ENCODE measurements at places on chromosomes 2 and 18.

DNA sequence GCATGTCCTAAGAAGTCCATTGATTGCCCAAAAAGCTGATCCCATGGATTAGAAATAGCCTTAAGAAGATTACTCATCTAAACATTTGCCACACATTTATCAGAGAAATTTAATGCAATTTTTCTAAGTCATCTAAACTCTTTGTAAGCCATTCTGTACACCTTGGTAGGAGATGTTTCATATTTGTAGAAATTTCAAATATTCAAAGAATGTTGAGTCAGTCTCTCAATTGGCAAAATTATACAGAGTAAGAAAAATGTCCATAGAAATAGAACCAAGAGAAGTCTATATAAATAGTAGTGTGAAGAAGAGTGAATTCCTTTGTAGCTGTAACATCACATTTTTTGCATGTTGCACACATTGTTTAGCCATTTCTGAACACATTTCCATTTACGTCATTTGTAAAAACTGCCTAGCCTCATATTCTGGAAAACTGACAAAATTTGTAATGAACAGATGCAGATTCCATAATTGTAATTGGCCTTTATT, 128.6 kb downstream of the MSTN start:
- DNase-seq, result no peak

DNA sequence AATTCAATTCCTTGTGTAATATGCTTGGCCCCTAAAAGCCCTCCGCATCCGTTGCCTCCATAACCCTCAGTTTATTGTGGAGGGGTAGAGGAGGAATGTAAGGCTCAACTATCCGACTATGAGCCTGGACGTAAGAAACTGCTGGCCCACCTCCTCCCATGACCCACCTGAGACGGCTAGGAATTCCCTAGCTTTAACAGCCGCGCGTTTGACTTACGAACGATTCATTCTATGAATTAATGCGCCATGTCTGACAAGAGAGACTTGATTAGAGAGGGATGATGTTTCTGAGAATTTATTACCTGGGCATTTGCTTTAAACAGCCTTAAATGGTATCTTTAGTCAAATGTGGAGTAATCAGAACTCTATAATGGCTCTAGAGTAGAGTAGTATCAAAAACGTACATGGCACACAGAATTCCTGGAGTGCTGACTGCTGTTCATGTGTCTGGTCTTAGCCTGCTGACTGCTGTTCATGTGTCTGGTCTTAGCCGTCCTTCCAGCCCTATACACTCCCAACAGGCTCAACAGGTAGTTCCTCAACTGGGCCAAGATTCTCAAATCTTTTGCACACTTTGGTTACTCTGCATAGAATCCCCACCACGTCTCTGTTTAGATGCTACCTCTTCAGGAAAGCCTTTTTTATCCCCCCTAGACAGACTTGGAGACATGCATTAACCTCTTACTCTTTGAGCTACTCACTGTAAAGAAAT, 899 bp upstream of the GFPT1 start:
- DNase-seq, result peak; percentile 49

DNA sequence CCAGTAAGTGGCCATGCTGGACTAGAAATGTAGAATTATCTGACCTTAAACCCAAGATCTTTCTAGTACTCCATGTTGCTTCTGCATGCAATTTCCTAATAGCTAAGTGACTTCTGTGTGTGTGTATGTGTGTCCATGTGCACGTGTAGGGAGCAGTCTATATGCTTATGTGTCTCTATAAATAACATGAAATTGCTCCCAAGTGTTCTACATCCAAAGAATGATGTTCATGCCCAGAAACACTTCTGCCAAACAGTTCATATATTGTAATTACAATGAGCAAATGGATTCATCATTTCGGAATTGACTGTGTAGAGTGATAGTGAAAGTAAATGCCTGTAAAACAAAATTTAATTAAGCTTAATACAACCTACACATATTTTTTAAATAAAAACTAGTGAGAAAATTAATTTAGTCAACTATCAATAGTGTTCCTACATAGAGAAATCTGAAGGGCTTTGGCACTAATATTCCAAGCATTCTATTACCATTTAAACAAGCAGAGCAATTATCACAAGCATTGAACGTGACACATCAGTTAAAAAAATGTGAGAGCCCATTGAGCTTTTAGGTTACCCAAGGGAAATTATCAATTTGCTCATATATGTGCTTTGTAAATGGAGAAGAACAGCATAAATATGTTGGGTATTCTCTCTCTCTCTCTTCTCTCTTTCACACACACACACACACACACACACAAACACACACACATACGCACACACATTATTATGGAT, 1067.4 kb downstream of the CNTNAP5 start:
- DNase-seq, result no peak

DNA sequence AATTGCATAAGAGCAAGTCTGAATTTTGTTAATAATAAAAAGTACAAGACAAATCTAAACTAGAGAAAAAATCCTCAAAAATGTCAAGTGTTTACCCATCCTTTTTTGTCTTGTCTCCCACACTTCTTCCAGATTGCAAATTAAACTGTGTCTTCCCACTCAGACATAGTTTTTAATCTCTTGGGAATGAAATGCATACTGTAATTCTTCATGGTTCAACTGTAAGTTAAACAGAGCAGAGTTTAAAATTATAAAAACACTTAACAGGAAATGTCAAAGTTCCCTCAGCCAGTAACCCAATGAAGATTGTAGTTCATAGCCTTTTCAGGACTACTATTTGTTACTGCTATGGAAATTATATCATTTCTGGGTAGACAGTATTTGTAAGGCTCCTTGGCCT, 171.8 kb downstream of the UBE2E3 start:
- DNase-seq, result no peak

GRCh38 chr18:501406-501714, 859 bp upstream of the COLEC12 start:
- no peak for DNase-seq

GRCh38 chr2:143702931-143703330, 573.7 kb downstream of the ARHGAP15 start:
- DNase-seq, result no peak

DNA sequence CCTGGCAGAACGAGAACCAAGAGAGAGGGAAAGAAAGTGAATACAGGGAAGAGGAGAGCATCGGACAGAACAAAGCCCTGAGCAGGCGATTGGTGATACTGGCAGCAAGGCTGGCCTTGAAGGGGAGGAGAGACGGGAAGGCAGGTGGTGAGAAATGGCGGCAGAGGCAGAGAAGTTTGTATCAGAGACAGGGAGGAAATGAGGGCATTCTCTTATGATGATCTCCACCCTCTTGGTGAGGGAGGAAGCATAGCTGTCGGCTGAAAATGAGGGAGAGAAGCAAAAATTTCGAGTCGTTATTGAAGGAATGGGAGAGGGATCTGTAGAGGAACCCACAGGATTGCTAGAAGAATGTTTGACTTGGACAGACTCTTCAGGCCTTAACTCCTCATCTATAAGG, 80.6 kb downstream of the CLIP4 start:
- DNase-seq, result no peak

GRCh38 chr2:40027968-40028367, 248.9 kb upstream of the THUMPD2 start:
- DNase-seq, result no peak

DNA sequence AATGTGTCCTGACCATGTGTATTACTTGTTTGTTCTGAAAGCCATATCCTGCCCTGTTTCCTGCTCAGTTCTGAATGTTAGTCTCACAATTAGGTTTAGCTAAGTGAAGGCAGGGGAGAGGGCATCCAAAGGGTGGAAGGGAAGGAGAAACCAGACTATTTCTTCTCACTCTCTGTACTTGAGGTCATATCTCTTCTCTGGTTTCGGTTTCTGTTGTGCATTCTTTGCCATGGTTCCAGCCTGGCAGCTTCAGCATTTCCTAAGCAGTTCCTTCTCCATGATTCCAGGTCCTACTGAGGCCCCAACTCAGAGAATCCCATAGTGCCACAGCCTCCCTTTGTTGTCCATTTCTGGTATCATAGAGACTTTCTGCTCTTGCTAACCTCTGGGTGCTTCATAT, 40.3 kb upstream of the HNMT start:
- DNase-seq, result no peak

DNA sequence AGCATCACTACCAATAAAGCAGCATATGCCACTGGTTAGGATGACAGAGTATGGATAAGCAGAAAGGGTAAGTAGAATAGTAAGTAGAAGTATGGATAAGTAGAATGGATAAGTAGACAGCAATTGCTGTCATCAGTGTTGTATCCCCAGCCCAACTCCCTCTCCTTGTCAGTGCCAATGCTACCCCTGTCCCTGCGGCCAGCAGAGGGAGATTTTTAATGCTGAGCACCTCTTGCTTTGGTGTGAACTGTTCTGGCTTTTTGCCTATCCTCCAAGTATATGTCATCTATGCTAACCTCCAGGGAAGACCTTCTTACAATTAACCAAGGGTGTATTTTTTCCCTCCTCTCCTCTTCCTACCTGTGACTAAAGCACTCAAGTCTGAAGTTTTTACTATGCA, 136.7 kb upstream of the SPHKAP start:
- DNase-seq, result no peak

DNA sequence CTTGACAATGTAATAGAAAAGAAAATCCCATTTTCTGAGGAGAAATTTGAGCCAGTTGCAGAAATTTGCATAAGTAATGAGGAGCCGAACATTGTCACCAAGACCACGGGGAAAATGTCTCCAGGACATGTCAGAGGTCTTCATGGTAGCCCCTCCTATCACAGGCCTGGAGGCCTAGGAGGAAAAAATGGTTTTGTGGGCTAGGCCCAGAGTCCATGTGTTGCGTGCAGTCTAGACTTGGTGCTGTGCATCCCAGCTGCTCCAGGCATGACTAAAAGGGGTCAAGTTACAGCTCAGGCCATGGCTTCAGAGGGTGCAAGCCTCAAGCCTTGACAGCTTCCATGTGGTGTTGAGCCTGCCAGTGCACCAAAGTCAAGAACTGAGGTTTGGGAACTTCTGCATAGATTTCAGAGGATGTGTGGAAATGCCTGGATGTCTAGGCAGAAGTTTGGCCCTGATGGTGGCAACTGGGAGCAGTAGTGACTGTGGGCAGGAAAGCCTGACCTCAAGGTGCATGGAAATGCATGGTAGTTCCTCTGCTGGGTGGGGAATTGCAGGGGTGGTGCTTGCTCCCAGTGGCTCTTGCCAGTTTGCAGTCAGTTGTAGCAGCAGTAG, 41.9 kb upstream of the CCDC195 start:
- no peak for DNase-seq

All from stimulated activated effector memory CD8-positive, alpha-beta T cell treated with anti-CD3 and anti-CD28 coated beads, Interleukin-12 subunit alpha, Interleukin-12 subunit beta, amount 100 ng/mL, for 72 hours (primary cell).